ENCODE measurements at places on chromosomes 3 and 15.

- DNase-seq = no peak
Observed at GRCh38 chr3:187551416-187551815, 118.8 kb downstream of the SST start.

- DNase-seq = no peak
Observed at GRCh38 chr3:148335612-148336011, 362.1 kb upstream of the AGTR1 start.

GRCh38 chr3:106588739-106589138 is 719.9 kb upstream of the CBLB start:
- no peak for DNase-seq

GRCh38 chr15:64151727-64152506 is at the start of gene SNX22:
TSS of gene SNX22 (plus strand) at chr15:64151731. CDS start at chr15:64151776, 45 bp downstream.
- no peak for DNase-seq

DNA sequence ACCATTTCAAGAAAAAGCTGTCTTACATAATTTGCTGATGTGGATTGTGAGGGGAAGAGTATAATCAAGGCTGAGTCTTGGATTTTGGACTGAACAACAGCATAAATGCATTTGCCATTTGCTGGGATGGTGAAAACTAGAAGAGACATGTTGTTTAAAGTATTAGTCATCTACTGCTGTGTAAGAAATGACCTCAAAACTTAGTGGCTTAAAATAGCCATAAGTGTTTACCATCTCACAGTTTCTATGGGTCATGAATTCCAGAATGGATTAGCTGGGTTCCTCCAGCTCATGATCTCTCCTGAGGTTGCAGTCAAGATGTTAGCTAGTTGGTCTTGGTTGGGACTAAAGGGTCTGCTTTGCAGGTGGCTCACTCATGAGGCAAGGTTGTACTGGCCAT is 66.2 kb downstream of the SCN11A start:
- no peak for DNase-seq

DNA sequence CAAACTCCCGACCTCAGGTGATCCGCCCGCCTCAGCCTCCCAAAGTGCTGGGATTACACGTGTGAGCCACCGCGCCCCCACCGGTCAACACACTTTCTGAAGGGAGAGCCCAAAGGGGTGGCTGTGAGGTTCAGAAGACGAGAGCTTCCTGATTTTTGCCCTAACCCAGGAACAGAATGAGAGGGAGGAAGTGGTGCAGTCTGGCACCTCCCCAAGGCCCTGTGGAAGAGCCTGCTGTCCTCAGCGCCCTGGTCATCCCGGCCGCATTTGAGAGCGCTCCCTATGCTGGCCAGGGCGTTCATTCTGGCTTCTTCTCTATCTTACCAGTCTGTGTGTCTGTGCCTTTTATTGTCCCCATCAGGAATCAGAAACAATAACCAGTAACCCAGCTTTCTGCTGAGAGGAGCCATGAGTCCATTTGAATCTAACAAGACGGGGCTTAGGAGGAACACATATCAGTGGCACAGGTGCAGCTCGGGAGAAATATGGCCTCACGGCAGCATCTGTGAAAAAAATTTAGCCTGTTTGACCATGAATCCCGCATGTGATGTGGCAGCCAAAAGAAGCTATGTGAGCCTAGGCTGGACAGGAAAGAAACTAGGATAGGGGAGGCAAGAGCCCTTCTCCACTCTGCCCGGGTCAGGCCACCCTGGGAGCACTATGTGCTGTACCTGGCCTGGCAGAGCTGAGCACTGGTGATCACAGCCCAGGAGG is 12.9 kb downstream of the BDH1 start:
- no peak for DNase-seq

DNA sequence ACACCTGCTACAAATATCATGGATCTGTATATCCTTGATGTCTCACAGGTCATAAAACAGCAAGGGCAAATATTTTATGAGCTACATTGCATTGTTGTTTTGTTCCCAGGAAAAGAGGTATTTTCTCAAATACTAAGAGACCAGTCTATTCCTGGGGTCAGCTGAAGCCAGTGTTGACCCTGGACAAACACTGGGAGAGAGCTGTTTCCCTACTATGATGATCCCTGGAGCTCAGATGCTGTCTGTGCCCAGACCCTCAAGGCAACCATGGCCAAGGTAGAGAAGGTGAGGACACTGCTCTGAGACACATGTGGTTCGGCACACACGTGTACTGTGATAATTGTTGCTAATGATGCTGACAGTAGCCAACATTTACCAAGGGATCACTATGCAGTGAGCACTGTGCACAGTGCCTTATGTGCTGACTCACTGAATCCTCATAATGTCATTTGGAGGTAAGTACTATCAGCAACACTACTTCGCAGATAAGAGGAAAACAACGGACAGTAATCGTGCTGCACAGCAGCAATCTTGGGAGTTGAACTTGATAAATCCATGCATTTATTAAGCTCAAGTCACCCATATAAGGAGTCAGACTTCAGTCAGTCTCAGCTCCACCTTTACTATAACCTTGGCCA is 943.6 kb downstream of the FHIT start:
- DNase-seq = no peak

GRCh38 chr15:28021281-28022039 is 77.7 kb downstream of the OCA2 start:
- peak; percentile 39 for DNase-seq

DNA sequence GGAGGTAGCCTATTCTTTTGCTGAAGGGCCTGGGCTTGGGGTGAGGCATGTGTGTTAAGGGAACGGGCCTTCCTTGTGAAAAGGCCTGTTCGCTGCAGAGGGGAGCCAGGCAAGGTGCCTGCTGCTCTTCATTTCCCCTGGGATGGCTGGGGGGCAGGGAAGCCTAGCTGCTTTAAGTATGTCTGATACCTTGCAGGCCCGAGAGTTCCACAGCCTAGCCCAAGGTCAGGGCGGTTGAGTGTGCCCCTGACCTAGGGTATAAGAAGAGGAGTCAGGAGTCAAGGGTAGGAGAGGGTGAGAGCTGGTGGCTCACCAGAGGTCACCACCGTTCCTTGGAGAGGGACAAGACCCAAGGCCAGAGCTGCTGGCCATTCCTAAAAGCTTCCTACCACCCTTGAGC is 46.6 kb downstream of the UMPS start:
- no peak for DNase-seq

- DNase-seq = no peak
Observed at GRCh38 chr3:188944108-188944507, 227.7 kb upstream of the TPRG1 start.

GRCh38 chr15:88852476-88852875 is 42.9 kb downstream of the HAPLN3 start:
- DNase-seq = no peak

DNA sequence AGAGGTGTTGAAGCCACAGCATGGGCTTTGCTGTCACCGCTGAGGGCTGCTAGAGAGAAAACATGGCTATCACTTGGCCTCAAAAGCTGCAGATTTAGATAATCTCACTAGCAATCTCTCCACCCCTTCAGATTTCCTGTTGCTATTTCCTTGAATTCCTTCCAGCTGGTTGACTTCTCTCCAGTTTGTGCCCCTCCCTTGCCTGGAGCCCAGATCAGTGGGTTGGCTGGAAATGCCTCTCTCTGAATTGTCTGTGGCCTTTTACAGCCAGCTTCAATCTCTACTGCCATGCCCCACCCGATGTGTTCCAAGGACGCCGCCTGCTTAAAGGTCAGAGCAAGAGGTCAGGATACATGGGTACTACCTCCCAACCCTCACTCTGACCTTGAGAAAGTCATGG is 294.1 kb downstream of the NTRK3 start:
- DNase-seq = no peak
